Upper lobe of left lung (tissue), 6 donors: ENCODE measurements at places on chromosomes 7 and 10.
A peak's percentile ranks its signal among the peaks of the same experiment; 100 is the strongest.

DNA sequence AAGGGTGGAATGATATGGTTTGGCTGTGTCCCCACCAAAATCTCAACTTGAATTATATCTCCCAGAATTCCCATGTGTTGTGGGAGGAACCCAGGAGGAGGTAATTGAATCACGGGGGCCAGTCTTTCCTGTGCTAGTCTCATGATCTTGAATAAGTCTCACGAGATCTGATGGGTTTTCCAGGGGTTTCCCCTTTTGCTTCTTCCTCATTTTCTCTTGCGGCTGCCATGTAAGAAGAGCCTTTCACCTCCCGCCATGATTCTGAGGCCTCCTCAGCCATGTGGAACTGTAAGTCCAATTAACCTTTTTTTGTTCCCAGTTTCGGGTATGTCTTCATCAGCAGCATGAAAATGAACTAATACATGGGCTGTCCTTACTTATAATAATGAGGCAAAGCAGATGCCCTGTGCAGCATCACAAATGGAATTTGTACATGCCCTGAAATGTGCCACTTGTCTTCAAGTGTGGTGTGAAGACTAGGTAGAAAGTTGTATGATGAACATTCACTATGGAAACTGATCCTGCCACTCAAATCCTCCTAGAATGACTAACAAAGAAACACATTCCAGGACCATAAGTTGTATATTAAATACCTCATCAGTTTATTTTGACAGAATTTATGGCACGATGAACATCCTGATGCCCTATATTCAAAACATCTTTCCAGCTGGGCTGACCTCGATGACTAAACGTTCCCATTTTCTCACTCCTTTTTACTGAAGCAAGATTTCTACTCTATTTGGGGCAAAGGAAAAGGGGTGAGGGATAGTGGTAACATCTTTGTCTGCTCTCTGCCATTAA is 122.8 kb upstream of the CTTNBP2 start:
- no peak for DNase-seq

DNA sequence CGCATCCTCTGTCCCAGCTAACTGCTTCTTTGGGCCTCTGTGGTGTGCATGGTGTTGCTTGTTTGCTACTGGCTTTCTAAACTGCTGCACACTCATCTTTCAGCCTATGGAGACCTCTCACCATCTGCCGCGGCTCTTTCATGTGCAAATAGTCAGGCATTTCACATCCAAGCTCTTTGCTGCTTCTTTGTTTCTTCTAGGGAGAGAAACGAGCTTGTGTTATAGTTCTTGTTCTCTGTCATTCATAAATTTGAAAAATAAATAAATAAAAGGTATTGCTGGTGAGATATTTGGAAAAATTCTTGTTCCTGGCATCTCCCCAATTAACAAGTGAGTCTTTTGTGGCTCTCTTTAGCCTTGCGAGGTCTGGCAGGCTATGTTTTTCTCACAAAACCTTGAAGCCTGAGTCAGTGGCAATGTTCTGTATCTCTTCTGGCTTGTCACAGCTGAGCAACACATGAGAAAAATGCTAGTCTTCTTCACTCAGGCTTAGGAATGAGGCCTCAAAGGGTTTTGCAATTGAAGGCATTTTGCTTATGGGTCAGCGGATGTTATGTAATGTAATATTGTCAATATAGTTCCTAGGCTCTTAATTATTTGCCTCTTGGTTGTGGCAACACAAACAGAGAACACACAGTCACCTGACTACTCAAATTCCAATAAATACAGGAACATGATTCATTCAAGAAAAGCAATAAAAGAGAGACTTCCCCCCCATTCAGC is 274.0 kb downstream of the FRMD4A start:
- DNase-seq = no peak

DNA sequence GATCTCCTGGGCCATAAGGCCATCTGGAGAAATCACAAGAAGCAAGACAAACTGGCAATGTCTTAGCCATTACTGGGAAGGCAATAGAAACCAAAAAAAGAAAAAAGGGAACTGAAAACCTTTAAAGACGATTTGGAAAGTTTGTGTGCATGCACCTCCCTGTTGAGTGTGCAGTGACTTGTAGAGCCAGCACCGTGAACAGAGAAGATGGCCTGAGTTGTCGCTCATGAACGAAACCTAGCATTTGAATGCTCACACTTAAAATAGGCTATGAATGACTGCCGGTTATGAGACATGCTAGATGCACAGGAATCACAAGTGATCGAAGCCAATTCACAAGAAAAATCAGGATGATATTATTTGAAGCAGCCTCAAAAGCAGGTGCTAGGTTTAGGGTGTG is 151.3 kb upstream of the ADO start:
- no peak for DNase-seq

DNA sequence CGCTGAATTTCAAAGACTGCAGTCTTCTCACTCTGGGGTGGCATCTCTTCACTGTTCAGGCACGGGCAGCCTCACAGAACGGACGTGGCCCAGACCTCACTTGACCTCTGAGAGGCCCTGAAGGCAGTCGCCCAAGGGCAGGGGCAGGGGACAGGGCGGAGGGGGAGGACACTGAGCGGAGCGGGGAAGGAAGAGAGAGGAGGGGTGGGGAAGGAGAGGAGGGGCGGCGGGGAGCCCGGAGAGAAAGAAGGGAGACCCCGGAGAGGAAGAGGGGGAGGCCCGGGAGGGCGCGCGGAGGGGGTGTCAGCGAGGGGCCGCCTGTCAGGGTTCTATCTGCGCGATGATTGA is 58.7 kb upstream of the COMTD1 start:
- DNase-seq = peak; percentile 57

- no peak for DNase-seq
These were observed 48.8 kb upstream of the PSAP start for GRCh38 chr10:71899665-71900412.

DNA sequence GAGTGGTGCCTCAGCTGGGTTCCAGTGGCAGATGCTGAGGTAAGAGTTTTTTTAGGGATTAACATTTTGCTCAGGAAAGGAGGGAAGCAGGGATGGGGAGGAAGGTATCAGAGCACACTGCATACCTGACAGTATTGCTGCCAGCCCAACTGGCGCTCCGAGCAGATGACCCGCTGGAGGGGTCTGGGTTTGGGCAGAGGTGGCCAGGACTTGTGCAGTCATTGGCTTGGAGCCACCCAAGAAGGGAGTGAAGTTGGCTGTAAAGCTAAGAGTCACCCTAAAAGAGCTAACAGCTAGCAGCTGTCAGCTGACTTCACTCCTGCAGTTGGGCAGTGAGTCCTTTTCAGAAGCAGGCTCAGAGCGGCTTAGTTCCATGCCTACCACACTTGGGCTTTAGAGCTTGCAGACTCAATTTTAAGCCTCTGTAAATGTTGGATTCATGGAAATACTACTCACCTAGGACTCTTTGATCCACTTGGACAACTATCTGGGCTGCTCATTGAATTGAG is 5.8 kb upstream of the ARHGAP22 start:
- DNase-seq = no peak

DNA sequence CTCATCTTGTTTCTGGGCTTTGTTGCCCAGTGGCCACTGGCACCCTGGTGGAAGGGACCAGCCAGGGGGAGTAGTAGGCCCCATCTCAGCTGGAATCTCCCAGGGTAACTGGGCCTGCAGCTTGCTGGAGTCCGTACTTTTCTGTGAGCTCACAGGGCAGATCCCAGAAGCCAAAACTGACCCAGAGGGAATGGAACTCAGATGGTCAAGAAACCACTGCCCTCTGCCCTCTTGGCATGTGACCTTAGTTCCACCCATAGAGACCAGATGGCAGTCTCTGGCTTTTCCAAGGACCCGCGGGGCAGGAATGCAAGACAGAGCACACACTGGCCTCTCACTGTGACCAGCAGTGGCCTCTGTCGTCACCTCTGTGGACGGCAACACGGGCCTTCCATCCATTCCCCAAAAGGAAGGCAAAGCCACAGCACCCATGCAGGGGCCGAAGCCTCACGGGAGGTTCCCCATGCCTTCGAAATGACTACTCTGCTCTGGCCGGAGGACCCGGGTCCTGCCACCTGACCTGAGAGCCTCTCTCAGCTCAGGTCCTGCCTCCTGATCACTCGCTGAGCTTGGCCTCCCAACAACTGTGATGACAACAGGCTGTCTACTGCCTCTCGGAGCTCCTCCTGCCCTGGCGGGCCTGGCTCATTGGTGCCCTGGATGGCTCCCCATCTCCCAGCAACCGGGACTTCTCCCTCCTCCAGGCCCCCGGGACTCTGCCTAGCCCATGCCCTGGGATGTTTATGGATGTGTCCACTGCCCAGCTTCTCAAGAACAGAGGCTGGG is 29.9 kb downstream of the MYL10 start:
- DNase-seq = peak; percentile 37

GRCh38 chr7:98021588-98022351 is 31.8 kb upstream of the OCM2 start:
- DNase-seq = peak; percentile 96

- DNase-seq = no peak
These were observed 72.9 kb upstream of the NEBL start for GRCh38 chr10:20970044-20970443.

DNA sequence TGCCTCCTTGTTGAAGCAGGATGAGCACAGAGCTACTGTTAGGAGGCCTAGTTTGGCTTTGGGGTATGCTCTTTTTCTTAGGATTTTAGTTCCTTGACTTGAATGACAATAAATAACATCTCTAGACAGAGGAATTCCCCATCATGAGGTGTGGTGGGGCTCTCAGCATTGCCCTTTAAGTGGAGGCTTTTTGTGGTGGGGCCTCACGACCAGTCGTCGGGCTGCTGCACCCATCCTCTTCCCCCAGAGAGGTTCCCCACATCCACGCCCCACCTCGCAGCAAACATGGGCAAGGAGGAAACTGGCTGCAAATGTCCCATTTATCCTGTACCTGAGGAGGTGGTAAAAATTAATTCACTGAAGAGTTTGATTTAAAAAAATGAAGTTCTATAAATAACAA is 36.1 kb upstream of the TARP start:
- DNase-seq = no peak

DNA sequence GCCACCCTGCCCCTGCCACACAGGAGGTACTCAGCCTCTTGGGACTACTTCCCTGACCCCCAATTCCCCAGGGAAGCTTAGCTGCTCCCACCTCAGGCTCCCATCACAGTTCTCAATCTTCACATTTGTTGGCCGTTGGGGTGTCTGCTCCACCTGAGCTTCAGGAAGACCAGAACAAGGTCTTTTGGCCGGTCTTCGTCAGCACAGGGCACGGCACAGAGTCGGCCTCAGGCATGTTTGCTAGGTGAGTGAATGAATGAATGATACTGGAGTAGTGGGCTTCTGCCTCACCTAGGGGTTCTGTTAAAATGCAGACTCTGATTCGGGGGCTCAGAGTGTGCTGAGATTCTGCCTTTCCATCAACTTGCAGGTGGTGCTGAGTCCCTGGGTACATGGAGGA is 20.3 kb downstream of the GPRIN2 start:
- no peak for DNase-seq

DNA sequence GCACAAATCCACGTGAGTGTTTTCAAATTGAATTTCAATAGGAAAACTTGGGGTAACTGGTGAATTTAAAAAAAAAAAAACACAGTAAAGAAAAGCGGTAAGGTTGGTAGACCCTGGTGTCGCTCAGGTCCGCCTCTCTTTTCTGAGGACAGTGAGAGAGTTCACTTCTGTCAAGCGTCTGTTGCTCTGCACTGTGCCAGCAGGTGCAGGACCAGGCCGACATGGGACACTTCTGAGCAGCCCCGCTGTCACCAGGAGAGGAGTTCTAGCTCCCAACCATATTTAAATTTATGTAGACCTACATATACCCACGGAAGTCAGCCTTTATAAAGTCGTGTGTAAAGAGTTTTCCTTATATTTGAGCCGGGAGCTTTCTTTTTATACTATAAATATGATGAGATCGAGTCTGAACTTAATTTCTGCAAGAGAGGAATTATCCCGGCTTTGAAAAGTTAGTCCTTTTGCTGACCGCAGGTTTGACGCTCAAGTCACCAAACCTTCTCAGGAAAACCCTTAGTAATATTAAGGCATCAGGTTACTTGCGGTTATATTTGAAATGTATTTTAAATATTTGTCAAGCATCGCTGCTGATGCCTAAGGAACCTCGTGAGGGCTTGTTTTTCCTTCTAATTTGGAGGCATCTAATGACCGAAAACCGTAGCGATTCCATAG is 531 bp downstream of the IKZF1 start:
- no peak for DNase-seq

DNA sequence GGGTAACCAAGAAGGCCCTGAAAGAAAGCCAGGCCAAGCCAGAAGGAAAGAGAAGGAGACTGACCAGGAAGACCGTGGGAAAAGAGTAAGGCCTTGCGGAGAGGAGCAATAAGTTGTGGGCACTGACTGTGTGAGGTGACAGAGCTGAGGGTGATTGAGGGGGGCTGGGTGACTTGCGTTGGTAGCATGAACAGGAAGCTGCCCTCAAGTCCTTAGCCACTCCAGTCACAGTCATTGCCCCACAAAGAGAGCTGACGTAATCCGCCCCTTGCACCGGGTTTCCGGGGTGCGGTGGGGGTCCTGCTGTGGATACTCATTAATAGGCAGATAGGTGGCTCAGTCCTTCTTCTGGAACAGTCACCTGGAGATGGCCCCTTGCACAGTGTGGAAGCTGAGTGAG is 16.1 kb upstream of the DMBT1 start:
- DNase-seq = no peak

DNA sequence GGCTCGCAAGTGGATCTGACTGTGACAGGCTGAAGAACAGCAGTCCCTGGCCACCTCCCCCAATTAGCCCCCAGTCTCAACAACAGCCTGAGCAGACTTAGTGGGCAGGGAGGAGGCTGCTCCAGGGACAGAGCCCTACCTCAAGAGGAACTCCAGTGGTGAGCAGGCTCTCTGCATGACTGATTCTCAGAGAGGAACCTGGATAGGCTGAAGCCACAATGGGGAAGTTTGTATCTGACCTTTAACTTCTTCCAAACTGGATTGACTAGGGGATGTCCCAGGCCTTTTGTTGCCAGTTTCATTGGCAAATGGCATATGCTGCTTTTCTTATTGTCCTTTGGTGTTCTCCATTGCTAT is 93.0 kb downstream of the ARHGAP22 start:
- no peak for DNase-seq

GRCh38 chr10:14953424-14954000 is 384 bp downstream of the DCLRE1C start:
- DNase-seq = peak; percentile 59

DNA sequence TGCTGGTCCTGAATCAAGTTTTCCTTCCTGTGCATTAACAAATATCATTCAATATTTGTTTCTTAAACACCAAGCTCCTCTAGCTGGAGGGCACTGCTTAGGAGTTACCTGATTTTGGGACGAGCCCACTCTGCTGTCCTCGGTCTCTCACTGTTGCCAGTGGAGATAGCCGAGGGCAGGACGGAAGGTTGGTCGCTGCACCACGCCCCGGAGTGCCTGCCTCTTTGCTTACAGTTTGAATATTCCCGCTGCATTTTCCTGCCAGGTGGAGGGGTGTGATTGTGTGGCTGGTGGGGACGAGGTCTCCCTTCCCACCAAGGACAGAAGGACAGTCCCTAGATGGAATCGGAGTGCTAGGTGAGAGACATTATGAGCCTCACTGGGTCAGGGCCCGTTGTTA is 201.5 kb downstream of the DNAJB6 start:
- DNase-seq = no peak

GRCh38 chr10:80394358-80394916 is 13.9 kb upstream of the PRXL2A start:
- no peak for DNase-seq

DNA sequence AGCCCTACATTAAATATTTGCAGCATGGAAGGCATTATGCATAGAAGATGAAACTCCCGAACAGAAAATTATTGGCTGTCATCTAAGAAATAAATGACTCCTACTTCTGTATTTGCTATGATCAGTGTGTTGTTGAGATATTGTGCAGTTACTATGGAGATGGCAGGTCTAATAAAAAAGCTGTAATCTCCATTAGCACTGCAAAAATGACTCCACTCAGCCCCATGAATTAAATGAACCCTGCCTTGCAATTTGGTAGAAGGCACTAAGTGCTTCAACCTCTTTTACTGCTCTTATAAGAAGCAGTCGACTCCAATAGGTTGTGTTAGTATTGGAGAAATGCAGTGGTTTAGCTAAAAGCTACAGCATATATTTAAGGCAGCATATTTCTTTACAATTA is 290.0 kb upstream of the PHYHIPL start:
- no peak for DNase-seq
